ENCODE measurements at places on chromosomes 16 and 17.

DNA sequence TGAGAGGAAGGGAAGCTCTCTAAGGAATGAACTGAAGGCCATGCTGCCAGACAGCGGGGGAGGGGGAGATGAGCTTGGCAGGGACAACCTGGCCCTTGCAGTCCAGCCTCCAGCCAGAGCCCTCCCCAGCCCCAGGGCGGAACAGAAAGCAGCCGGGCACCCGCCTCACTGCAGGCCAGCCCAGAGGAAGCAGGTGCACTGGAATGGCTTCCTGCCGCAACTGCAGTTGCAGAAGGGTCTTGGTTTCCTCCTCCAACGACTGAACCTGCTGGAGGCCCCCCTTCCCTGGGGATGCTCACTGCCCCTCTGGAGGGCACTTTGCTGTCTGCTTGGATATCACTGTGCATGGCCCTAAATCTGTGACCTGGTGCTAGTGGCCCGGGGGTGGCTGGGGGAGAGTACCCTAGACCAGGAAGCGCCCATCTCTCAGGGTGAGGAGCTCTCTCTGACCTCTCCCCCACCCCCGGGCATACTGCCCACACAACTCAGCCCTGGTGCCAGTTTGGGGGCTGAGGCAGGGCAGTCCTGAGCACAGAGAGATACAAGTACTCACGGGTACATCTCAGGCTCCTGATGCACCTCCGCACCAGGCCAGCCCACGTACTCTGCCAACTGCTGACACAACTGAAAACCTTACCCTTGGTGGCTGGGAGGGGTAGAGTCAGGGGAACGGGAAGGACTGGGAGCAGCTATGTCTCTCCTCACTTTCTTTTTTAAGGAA, 41.1 kb downstream of the MYO18A start:
- no peak for DNase-seq

GRCh38 chr17:15900871-15901270, 44.1 kb upstream of the ADORA2B start:
- no peak for DNase-seq

- no peak for DNase-seq
Observed at GRCh38 chr17:58666858-58667267, 25.0 kb downstream of the TEX14 start.

DNA sequence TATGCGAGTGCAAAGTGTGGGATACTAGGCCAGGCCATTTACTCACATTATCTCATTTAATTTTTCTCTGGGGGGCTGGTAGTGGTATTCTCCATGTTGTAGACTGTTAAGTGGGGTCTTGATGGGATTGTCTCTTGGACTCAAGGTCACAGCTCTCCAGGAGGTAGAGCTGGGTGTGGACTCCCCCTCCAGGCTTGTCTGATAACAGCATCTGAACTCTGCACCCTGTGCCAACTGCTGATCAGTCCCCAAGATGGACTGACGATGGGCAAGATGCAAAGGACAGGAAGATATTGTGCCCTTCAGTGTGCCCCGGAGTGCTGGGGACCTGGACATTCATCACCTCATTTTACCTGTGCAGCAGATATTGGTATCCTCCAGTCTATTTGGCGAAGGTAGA, 147.8 kb downstream of the MSI2 start:
- no peak for DNase-seq

Measured in activated CD4-positive, alpha-beta T cell treated with anti-CD3 and anti-CD28 coated beads for 1 hour (primary cell).